ENCODE measurements at places on chromosomes 12 and 14.

GRCh38 chr12:49563951-49564685, 3.8 kb downstream of the MCRS1 start:
- DNase-seq = no peak

- DNase-seq = no peak
Observed at GRCh38 chr12:49626836-49627235, 3.5 kb downstream of the PRPF40B start.

DNA sequence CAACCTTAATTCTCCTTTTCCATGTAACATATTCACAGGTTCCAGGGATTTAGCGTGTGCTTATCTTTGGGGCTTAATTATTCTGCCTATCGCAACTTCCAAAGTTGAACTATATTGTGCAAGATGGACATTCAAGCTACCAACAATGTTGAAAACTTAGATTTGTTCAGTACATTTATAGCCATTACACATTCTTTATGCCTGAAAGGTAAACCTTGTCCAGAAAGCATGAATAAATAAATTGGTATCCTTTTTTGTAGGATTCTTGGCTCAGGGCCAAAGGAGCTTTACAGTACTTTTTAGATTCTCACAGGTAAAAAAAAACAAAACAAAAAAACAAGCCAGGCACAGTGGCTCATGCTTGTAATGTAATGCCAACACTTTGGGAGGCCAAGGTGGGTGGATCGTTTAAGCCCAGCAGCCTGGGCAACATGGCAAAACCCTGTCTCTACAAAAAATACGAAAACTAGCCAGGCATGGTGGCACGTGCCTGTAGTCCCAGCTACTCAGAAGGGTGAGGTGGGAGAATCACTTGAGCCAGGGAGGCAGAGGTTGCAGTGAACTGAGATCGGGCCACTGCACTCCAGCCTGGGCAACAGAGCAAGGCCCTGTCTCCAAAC, 3.3 kb downstream of the C12orf56 start:
- DNase-seq = no peak

DNA sequence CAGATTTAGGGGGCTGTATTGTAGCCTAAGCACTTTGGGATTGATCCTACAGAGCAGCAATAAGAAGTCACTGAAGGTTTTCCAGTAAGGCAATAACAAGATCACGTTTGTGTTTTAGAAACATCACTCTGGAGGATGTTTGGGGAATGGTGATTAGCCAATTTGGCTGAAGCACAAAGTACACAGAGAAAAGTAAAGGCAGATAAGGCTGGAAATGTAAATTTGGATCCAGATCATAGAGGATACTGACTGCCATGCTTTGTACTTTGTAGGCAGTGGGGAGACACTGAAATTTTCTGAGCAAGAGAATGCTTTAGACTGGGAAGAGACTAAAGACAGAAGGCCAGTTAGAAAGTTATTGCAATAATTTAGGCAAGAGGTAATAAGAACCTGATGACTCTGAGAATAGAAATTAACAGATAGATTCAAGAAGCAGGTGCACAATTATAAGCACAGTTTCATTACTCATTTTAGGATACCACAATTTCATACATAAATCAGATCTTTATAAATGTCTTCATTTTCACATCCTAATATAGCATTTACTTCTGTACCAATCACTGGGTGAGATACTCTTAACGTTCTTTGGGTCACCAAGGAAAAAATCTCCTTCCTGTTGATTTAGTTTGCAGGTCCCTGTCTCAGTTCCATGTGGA, 314.5 kb upstream of the GARIN6 start:
- no peak for DNase-seq

- DNase-seq = peak; percentile 60
Observed at GRCh38 chr12:123271001-123271668, 521 bp downstream of the CDK2AP1 start.

DNA sequence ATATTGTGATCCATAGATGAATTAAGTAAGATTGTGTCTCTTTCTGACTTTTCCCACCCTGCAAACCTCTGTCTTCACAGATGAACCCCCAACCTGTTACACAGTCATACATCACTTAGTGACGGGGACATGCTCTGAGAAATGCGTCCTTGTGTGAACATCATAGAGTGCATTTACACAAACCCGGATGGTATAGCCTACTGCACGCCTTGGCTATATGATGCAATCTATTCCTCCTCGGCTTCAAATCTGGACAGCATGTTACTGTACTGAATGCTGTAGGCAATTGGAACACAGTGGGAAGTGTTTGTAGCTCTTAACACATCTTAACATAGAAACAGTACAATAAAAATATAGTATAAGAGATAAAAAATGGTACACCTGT, 7.4 kb upstream of the TESPA1 start:
- DNase-seq = no peak

DNA sequence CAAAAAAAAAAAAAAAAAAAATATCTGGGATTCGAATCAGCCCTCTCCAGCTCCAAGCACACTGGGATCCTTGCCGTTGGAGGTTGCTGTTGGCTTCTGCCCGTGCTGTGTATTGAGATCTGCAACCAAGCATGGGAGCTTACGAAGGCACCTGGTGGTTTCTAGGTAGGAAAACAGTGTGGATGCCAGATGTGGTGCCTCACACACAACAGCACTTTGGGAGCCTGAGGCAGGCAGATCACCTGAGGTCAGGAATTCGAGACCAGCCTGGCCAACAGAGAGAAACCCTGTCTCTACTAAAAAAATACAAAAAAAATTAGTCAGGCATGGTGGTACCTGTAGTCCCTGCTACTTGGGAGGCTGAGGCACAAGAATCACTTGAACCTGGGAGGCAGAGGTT, 47.4 kb downstream of the ATF7 start:
- DNase-seq = no peak

- DNase-seq = no peak
Observed at GRCh38 chr14:63857466-63858030, 4.7 kb downstream of the SYNE2 start.
